ENCODE measurements at places on chromosomes 12 and 14.

DNA sequence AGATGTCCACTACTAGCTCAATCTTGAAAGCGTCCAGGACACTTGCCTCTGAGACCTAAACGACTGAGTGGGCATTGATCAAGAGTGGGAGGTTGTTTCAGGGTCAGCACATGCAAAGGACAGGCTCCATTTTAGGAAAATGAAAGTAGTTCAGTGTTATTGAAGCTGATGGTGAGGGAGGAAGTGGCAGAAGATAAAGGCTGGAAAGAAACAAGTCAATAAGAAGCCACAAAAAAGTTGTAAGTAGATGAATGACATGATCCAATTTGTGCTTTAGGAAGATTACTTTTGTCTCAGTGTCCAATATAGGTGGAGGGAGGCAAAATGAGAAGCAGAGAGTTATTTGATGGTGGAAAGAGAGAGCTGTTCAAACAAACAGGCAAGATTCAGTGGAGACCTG lies 22.0 kb downstream of the GPR65 start:
- no peak for DNase-seq

DNA sequence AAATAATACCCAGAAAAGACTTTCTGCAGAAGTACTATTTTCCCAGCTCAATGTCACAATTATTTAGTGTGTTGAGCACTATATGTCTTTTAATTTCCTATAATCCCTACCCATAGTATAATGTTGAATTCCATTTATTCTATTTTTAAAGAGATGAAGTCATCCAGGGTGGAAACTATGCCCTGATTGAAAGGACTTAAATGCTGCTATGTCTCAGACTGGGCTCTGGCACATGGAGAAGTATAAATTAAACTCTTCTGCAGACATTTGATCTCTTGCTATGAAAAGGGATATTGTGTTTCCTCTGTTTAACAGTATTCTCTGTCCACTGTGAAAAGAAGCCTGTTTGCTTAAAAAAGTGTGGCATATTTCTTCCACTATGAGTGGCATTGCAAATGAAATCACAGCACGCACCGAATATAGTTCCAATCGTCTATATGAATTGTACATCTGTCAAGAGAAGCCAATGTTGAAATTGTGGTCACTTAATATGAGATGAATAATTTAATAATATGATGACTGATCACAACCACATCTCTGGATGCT lies 192.3 kb downstream of the BCAT1 start:
- no peak for DNase-seq

DNA sequence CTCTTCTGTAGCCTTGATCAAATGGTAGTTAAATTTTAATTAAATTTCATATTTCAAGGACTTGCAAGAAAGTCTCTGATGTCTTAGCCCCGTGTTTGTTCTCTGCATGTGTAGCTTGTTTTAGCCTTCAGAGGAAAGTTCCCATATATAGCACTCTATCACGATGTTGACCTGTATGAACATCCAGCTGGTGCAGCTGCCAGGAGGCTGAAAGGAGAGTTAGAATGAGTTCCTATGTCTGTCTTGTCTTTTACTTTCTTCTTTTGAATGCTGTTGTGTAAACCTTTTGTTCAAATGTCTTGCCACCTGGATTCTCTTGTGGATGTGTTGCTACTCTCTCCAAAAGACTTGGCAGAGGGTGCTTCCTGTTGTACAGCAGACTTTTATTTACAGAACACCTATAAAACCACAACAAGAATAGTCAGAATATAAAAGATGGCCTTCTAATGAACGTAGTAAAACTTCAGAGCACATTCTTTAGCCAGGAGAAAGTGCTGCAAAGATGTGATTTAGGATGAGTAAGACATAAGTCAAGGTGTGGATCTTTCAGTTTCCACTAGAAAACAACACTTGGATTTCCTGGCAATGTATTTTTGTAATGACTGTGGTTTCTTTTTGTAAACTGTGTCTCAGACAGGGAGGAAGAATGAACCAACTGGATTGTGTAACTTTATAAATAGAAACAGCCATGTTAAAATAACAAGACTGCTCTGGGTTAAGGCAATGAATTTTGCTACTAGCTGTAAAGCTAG lies 17.2 kb downstream of the NAV3 start:
- DNase-seq: no peak

DNA sequence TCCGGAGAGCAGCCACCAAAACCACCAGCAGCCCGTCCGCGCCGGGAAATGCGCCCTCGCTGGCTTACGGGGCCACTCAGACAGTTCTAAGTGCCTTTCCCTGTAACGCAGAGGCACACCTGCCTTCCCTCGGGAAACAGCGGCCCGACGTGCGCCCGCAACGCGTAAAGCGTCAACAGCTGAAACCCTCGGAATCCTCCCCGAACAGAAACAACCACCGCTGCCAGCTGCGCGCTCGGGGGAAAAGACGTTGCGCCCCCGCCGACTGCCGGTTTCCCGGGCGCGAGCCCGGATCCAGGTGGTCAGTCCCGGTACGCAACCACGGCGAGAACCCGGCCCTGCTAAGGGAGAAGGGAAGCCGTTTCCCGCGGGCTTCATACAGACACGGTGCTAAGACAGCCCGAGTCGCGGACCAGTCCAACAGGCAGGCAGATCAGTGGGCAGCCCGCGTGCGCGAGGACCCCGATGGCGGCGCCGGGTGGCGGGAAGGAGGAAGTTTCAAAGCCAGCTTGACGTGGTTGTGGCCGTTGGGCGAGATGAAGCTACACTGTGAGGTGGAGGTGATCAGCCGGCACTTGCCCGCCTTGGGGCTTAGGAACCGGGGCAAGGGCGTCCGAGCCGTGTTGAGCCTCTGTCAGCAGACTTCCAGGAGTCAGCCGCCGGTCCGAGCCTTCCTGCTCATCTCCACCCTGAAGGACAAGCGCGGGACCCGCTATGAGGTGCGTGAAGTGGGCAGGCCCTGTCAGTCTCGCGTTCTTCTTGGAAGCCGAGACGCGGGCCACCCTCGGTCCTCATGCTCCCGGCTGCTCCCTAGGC lies at the start of gene LRR1:
TSS of gene LRR1 (plus strand) at position 456 of the 816 bp plus-strand sequence. CDS start at position 537, 81 bp downstream.
- peak; percentile 88 for DNase-seq

- DNase-seq: no peak
Observed at GRCh38 chr14:59303216-59303615, 114.7 kb downstream of the DAAM1 start.

Data from left ventricle myocardium inferior (tissue), 1 donor.